Omental fat pad (tissue), 4 donors: ENCODE measurements at places on chromosomes 7 and 10. TPM values are rescaled to one million over a fixed set of nuclear protein-coding genes. Genes with fewer than 3 reads are reported as not detected.

Gene FFAR4
- total RNA-seq, result 3.2 TPM

Gene ADIRF
- total RNA-seq, result 829 TPM

Gene CYP2C8
- not detected for total RNA-seq

Gene WNT8B
- total RNA-seq, result not detected

Gene TOMM7
- total RNA-seq, result 176 TPM

Gene ADAP1
- total RNA-seq, result 11.2 TPM

Gene VIPR2
- 3.6 TPM for total RNA-seq

Gene PHYHIPL
- not detected for total RNA-seq

Gene SH2D4B
- not detected for total RNA-seq

Gene AGAP4
- total RNA-seq, result 27.0 TPM

Gene BTBD16
- total RNA-seq, result not detected

Gene AMPH
- total RNA-seq, result 41.2 TPM

Gene DYDC2
- not detected for total RNA-seq

Gene CCL26
- 3.0 TPM for total RNA-seq

Gene UBE2D1
- total RNA-seq, result 15.6 TPM

Gene CRYGN
- 1.0 TPM for total RNA-seq

Gene AP1S1
- total RNA-seq, result 52.3 TPM

Gene IQUB
- total RNA-seq, result not detected

Gene TBC1D12
- total RNA-seq, result 16.9 TPM

Gene OPN1SW
- total RNA-seq, result not detected

Gene ELN
- total RNA-seq, result 61.2 TPM

Gene ORC5
- total RNA-seq, result 9.4 TPM

Gene PROSER2
- total RNA-seq, result 7.1 TPM

Gene NPY4R2
- not detected for total RNA-seq

Gene BCL7B
- 91.9 TPM for total RNA-seq

Gene SORCS1
- total RNA-seq, result 0.09 TPM

Gene GNA12
- total RNA-seq, result 26.3 TPM

Gene CALML5
- not detected for total RNA-seq

Gene ATG9B
- total RNA-seq, result 0.46 TPM

Gene PRXL2A
- 456 TPM for total RNA-seq

Gene ASB4
- not detected for total RNA-seq

Gene RET
- total RNA-seq, result 1.3 TPM

Gene SAMD9
- total RNA-seq, result 8.8 TPM
